ENCODE measurements at places on chromosomes 11 and 22.

DNA sequence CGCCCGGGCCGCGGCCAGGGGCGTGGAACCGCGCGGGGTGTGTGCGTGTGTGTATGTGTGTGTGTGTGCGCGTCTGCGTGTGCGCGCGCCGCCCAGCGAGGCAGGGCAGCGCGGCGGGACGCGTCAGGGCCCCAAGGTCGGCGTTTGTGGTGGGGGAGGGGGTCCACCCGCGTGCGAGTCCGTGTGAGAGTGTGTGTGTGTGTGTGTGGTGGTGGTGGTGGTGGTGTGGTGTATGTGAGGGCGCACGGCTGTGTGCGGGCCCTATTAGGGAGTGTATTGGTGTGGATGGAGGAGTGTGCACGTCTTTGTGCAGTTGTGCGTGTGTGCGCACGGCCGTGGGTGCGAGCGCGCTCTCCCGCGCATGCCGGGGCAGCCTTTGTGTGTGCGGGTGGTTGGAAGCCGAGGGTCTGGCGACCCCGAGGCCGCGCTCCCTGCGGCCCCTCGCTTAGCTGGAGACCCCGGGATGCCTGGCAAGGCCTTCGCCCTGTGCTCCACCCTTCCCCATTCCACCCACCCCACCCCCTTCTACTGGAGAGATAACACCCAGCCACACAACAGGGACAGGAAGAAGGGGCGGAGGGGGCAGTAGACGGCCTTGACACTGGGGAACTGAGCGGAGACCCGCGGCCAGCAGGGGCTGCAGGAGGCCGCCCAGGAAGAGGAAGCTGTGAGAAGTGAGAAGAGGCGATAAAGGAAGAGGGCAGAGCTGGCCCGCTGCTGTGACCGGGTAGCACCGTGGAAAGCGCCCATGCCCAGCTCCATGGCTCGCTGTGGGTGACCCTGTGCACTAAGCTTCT lies 528 bp upstream of the ARRB1 start:
- DNase-seq, result peak; percentile 84

DNA sequence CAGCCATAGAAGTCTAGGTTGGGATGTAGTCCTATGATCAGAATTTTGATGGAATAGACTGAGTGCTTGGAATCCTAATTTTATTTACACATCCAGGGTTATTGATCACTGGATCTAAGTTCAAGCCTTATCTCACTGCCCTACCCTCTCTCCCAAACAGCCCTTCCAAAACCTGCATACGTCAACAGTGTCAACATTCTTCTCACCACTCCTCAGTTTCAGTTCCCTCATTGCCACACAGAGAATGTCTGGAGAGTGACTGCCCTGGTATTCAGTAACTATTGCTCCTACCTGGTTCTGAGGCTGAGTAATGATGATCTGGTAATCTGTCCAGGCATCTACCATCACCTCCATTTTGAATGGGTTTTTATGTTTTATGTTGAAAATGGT lies 60.0 kb downstream of the GLYATL1 start:
- peak; percentile 7 for DNase-seq

- no peak for DNase-seq
Measured at GRCh38 chr11:108914211-108914610, 249.3 kb downstream of the DDX10 start.

DNA sequence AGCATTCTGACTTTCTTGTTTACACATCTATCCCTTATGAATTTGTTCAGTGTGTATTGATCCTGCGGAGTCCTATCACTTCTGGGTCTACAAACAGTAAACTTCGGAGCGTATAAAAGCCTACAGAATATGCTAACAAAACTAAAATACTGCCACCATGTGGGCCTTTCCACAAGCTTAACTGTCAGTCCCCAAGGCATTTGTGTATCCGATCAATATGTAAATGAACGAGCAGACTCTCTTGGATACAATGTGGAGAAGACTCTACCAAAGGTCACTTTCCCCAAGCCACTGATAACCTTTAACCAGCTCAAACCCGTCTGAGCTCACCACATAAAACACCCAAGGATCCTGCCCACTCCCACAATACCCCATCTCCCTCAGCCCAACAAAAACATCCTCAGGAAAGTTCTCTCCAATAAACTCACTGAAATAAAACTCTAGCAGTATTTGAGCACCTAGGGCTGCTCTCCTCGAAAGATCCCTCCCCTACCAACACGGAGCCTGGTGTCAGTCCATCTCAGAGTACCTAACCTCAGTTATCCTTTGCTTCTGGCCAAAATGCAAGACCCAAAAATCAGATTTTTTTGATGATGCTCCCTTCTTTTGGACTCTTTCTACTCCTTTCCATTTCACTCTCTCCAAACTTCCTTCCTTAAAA lies 17.8 kb downstream of the ADA2 start:
- peak; percentile 69 for DNase-seq

DNA sequence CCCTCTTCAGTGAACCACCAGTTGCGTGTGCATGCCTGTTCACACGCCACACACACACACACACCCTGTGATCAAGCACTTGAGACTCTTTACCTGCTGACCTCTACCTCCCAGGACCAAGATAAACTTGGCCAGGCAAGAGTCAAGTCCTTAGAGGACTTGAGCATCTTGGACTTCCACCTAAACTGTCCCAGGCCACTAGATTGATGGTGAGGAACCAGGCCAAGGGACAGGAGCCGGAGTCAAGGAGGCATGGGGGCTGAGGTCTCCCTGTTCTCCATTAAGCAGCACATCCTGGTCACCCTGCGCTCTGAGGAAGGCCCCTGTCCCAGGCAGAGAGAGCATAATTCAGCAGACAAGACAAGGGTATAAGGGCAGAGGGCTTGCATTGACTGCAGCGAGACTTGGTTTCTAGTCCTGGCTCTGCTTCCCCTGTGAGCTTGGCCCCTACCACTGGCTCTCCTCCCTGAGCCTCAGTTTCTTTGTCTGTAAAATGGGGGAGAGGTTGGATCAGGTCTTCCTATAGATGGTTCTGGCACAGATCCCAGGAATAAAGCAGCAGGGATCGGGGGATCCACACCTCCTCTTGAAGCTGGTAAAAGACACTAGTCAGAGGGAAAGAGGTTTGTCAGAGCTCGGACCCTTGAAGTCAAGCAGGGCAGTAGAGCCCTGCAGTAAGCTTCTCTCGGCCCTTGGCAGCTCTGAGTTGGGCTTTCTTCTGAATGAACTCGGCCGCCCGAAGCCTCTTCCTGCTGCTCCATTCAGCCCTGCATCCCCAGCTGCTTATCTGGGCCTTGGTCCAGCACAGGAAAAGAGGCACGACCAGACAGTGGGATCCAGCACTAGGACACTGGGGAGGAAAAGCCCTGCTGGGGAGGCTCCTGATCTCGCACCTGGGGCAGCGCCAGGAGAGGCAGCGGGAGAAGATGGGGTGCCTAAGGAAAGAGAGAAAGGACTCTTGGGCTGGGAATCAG lies 2.0 kb downstream of the CREB3L1 start:
- no peak for DNase-seq

- no peak for DNase-seq
Measured at GRCh38 chr11:119529063-119529845, 106.3 kb upstream of the THY1 start.

DNA sequence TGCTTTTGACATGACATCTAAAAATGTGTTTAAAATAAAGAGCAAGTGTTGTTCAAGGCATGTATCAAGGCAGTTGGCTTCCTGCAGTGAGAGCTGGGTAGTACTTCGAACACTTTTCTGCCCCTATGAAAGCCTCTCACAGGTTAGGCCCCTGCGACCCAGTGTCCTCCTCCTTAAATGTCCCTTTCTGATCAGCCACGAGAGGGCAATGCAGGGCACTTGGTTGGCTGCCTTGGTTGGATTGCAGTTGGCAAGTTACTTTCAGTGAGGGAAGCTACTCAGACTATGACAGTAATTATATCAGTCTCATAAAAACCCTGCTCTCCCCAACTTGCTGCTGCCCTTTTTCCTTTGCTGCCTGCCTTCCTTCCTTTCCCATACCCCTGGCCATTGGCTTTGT lies 743.8 kb downstream of the NTM start:
- no peak for DNase-seq

GRCh38 chr11:109867784-109868183 lies 225.4 kb upstream of the ZC3H12C start:
- no peak for DNase-seq

DNA sequence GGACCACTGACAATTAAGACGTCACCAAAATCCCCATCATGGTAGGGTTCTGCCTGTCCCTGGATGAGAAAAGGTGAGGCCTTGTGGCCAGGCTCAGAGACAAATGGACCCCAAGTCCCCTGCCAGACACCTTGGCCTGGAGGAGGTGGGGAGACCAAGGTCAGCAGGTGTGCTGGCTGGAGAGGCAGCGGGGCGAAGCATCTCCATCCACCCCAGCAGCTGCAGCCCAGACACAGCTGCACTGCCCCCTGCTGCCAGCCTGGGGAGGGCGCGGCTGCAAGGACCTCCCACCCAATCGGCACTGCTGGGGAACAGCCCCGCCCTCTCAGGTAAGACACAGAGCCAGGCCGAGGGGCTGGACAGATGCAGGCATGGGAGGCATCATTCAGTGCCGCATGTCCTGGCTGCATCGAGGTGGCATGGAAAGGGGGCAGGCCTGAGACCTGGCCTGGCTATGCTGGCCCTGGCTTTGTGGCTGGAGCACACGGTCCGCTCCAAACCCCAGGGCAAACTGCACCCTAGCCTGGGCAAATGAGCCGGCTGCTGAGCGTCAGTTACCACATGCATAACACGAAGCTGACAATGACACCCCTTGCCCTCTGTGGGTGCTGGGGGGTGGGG lies 12.2 kb upstream of the MFNG start:
- peak; percentile 92 for DNase-seq

- DNase-seq, result no peak
Measured at GRCh38 chr11:57700425-57700824, 11.6 kb downstream of the MED19 start.

DNA sequence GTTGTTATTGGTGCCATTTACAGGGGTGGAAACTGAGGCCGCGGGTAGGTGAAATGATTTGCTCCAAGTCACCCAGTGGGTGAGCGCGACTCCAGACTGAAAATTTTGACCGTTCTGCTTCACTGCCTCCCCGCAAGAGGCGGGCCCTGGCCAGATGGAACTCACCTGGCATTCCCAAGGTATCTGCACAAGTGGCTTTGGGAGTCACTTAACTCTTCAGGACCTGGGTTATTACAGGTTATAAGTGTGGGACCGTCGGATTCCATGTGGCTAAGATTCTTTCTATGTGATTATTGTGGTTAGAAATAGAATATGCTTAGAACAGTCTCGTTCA lies 598 bp downstream of the CABIN1 start:
- DNase-seq, result no peak

DNA sequence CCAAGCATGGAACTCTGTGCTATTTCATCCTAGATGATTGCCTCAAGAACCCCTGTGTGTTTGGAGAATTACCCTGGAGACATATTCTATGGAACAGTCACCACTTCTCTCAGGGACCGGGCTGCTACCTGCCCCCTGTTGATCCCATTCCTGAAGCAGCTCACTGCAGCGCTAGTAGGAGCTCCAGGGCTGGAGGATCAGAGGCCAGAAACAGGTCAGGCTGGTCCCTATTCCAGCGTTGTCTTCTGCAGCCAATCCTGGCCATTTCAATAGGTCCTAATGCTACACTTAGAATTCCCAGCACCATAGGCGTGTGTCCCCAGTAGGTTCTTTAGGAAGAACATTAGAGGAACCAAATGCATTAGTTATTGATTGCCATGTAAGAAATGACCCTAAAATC lies 48.9 kb downstream of the BTG4 start:
- no peak for DNase-seq

DNA sequence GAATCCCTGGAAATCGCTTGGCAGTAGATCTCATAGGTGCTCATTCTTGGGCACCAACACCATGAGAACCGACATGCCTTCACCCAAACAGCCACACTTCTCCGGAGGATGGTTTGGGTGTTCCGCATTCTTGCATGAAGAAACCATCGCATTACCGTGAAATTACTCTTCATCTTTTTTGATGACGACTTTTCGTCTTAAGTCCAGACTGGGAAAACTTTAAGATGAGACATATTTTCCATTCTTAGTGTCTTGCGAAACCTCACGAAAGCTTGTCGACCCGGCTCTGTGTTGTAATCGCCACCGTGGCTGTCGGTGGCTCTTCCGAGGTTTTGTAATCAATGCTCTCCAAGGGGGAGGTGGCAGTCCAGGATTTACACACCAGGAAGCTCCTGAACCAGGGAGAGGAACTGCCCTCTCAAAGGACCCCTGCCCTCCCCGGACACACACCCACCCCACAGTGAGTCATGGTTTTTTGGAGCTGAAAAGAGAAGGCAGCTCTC lies 1.7 kb downstream of the TOM1 start:
- peak; percentile 81 for DNase-seq

- DNase-seq, result peak; percentile 88
Measured at GRCh38 chr11:61679893-61680621, at the start of gene DAGLA. DAGLA (plus strand) TSS chr11:61680391; CDS start chr11:61720156, 39,765 bp downstream.

GRCh38 chr11:11860103-11860979 lies 18.6 kb downstream of the USP47 start:
- DNase-seq, result no peak

GRCh38 chr11:61598374-61598773 lies 17.5 kb upstream of the SYT7 start:
- no peak for DNase-seq

DNA sequence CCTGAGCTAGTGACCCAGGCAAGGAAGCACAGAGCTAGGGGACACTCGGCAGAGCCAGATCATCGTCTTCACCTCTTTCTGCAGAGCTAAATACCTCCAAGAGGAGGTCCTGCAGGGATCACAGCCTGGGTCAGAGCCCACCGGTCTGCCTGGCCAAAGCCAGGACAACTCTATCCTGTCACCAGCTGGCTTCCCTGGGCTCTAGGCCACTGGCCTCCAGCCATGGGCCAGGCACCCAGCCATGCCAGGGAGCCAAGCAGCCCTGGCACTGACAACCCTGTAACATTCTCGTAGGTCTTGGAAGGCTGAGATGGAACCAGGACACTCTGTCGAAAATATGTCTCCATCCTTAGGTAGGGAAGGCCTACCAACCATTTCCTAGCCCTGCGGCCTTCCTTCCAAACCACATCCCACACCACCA lies 270.1 kb downstream of the BUD13 start:
- DNase-seq, result no peak

- peak; percentile 2 for DNase-seq
Measured at GRCh38 chr22:43392385-43392989, 19.3 kb upstream of the MPPED1 start.

- no peak for DNase-seq
Measured at GRCh38 chr11:72343006-72343756, 91.2 kb downstream of the CLPB start.

DNA sequence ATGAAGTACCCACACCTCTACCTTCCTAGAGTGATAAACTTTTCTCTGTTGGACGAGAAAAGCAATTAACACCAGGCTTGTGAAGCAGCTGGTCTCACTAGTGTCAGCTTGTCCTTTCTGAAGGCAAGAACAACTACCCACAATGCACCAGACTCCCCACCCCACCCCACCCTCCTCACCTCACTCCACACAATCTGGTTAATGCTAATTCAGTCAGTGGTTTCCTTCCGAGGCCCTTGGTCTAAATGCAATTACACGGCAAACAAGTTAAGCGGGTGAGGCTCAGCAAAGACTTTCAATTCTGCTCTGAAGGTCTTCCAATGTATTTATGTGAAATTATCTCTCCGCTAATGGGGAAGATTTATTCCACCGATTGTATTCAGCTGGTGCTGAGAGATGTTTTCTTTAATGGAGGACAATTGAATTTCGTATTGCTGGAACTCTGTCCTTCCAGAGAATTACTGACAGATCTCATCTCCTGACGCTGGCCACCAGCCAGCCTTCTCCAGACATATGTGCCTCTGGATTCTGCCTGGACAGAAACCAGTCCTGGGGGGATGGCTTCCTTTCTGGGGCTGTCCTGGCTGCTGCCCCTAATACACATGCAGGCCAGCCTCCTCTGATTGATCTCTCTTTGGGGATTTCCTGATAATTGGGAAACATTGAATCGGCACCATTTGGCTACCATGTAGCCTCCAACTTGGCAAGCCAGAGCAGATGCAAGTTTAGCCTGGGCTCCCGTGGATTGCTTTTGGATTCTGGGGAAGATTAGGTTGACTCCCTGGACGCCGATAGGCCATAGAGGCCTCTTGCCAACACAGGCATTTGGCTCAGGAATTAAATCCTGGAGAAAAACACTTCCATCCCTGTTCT lies 165.8 kb upstream of the NARS2 start:
- DNase-seq, result no peak

Measured in HuH-7.5 (cell line).